ENCODE measurements at places on chromosomes 3 and 15. TPM values are rescaled to one million over a fixed set of nuclear protein-coding genes. Genes with fewer than 3 reads are reported as not detected.

DNA sequence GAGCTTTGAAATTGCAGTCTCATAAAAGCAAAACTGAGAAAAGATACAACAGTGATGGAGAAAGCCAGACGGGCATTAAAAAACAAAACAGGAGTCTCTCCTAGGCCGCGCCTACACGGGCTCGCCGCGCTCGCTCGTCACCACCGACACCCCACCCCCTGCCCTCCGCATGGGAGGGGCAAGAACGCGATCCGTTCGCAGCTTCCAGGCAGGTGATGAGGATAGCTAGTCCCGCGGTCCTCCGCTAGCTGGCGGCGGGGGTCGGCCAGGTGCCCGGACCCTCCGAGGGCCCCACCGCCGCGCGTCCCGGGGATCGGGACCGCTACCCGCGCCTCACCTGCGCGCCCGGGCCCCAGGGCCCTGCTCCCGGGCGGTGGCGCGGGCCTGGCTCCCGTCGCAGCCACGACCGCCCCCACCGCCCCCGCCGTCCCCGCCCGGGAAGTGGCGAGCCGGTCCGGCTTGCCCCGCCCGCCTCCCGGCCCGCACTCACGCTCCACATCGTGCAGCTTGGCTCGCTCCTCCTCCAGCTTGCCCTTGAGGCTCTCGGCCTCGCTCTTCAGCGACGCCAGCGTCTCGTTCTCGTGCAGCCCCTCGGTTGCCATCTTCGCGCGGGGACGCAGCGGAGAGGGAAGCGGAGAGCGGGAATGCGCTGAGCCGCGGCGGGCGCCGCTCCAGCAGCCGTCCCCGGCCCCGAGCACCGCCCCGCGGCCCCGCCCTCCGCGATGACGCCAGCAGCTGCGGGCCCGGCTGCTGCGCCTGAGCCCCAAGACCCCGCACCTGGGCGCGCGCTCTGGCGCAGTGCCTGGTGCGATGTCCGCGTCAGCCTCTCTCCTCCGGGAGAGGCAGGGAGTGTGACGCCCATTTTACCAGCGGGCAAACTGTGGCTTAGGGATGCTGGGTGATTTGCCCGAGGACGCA, 11.7 kb downstream of the GNB5 start:
- H3K27ac ChIP-seq = peak overlapping the region; percentile 80
- H3K36me3 ChIP-seq = no peaks in the 10 kb centered on the region
- H3K4me3 ChIP-seq = peak overlapping the region; percentile 72
- H3K27me3 ChIP-seq = no peaks in the 10 kb centered on the region
- H3K4me1 ChIP-seq = peaks cover 8% of the 10 kb centered on the region

GRCh38 chr3:133670525-133670995, 8.8 kb upstream of the TOPBP1 start:
- no peak for DNase-seq
- no peaks in the 10 kb centered on the region for H3K27me3 ChIP-seq
- peaks cover 15% of the 10 kb centered on the region for H3K4me1 ChIP-seq
- H3K27ac ChIP-seq = no peak overlapping the region

SCAP gene
- 32.3 TPM for total RNA-seq

GRCh38 chr3:129295286-129295685, 16.6 kb downstream of the HMCES start:
- no peak overlapping the region for H3K27ac ChIP-seq
- DNase-seq = no peak
- H3K36me3 ChIP-seq = peaks cover 26% of the 10 kb centered on the region
- H3K27me3 ChIP-seq = no peaks in the 10 kb centered on the region
- H3K4me1 ChIP-seq = no peaks in the 10 kb centered on the region

GRCh38 chr15:92025706-92026270, 172.3 kb downstream of the SLCO3A1 start:
- H3K4me1 ChIP-seq = no peaks in the 10 kb centered on the region
- no peaks in the 10 kb centered on the region for H3K27me3 ChIP-seq
- DNase-seq = no peak

DNA sequence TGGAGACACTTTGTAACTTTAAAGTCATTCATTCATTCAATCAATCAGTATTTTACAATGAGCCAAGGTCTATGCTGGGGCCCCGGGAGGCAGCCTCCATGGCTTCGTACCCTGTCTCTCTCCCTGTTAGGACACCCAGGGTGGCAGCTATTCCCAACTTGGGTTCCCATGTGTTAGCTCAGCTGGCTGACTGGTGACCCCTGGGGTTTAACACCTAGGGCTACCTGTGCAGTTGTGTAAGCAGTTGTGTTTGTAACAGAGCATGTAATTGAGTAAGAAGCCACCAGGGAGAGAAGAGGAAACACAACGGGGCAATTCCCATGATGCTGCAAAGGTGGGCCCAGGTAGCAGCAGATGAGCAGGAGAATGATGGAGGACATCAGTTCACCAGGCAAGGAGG, 132.4 kb downstream of the ADAMTS9 start:
- H3K4me3 ChIP-seq = no peak overlapping the region
- no peaks in the 10 kb centered on the region for H3K27me3 ChIP-seq
- DNase-seq = no peak
- H3K4me1 ChIP-seq = no peaks in the 10 kb centered on the region
- no peak overlapping the region for H3K27ac ChIP-seq

GRCh38 chr3:8790529-8790928, 21.1 kb upstream of the OXTR start:
- no peak overlapping the region for H3K27ac ChIP-seq
- DNase-seq = no peak
- H3K27me3 ChIP-seq = no peaks in the 10 kb centered on the region
- H3K4me3 ChIP-seq = no peak overlapping the region

- H3K36me3 ChIP-seq = no peaks in the 10 kb centered on the region
- no peak for DNase-seq
- no peak overlapping the region for H3K4me3 ChIP-seq
- no peaks in the 10 kb centered on the region for H3K4me1 ChIP-seq
- no peaks in the 10 kb centered on the region for H3K27me3 ChIP-seq
These were observed 71.5 kb downstream of the ZMAT3 start for GRCh38 chr3:179000144-179000543.

- H3K4me3 ChIP-seq = no peak overlapping the region
- no peak overlapping the region for H3K27ac ChIP-seq
- no peaks in the 10 kb centered on the region for H3K4me1 ChIP-seq
- DNase-seq = no peak
These were observed 400.0 kb downstream of the LSAMP start for GRCh38 chr3:116045314-116045713.

DNA sequence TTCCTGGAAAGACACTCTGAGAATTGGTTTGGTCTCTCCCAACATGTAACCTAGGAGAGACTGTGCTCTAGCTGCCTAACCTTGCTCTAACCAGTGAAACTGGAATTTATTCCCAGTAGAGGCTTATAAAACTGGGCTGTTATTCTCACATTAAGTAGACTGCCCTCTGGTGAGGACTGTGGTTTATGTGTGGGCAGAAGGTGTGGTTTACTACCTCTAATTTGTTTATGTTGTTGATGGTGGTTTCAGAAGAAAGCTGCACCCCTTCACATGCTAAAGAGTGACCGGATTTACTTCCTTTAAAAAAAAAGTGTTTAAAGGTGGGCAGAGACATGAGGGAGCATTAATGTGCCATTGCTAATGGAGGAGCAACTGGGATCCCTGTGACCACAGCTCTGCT, 273.2 kb downstream of the MECOM start:
- DNase-seq = no peak
- peak overlapping the region; percentile 78 for H3K27ac ChIP-seq
- no peaks in the 10 kb centered on the region for H3K27me3 ChIP-seq

DNA sequence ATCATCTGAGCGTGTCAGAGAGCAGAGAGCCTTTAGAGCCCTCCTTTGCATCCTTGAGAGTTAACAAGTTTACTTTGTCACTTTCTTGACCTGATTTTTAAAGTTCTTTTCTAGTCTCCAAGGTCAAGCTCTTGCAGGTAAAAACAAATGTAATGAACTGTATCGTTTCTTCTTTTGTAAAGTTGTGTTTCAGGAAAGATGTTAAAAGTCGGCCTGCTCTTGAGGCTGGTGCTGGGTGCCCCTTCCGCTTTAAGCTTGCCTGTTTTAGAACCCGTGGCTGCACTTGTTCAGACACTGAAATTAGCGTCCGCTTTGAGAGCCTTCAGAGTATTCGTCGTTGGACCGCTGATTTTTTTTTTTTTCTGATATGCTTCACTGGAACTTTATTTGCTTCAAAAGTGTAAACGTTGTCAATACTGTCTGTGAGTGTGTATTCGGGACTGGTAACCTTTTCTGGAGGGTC, 52.6 kb upstream of the ULK4 start:
- peak overlapping the region; percentile 84 for H3K4me3 ChIP-seq
- H3K27ac ChIP-seq = peak overlapping the region; percentile 71
- H3K4me1 ChIP-seq = peaks cover 8% of the 10 kb centered on the region
- no peaks in the 10 kb centered on the region for H3K36me3 ChIP-seq

GRCh38 chr15:59828861-59829260, 139.7 kb upstream of the BNIP2 start:
- H3K27me3 ChIP-seq = no peaks in the 10 kb centered on the region
- no peak overlapping the region for H3K4me3 ChIP-seq
- no peaks in the 10 kb centered on the region for H3K4me1 ChIP-seq
- H3K36me3 ChIP-seq = no peaks in the 10 kb centered on the region
- no peak for DNase-seq

DNA sequence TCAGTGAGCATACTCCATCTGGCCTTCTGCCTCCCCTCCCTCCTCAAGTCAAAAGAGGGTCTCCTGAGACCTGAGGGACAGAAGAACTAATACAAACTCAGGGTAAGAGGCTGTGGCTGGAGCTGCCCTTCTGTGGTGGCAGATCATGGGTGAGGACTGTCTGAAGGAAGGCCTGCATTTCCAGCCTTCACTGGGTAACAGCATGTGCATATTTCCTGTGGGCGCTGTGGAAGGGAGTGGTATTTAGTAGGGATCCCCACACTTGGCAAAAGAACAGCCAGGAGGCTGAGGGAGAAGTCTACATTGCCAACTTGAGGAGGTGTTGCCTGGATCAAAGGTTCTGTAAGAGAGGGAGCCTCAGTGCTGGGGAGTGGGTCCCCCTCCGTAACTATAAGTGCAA, 10.1 kb upstream of the ESYT3 start:
- no peaks in the 10 kb centered on the region for H3K4me1 ChIP-seq
- H3K27me3 ChIP-seq = no peaks in the 10 kb centered on the region
- H3K36me3 ChIP-seq = no peaks in the 10 kb centered on the region
- no peak overlapping the region for H3K27ac ChIP-seq
- no peak for DNase-seq
- no peak overlapping the region for H3K4me3 ChIP-seq

GRCh38 chr15:74895830-74896229, 6.0 kb downstream of the MPI start:
- no peaks in the 10 kb centered on the region for H3K4me1 ChIP-seq
- H3K27me3 ChIP-seq = no peaks in the 10 kb centered on the region
- DNase-seq = no peak
- H3K36me3 ChIP-seq = peaks cover 9% of the 10 kb centered on the region
- H3K4me3 ChIP-seq = no peak overlapping the region

CYP1A2 gene
- 0.06 TPM for total RNA-seq

FAM81A gene
- total RNA-seq = 0.76 TPM

OR5K2 gene
- total RNA-seq = not detected

GOLGA8J gene
- total RNA-seq = 0.59 TPM

DNA sequence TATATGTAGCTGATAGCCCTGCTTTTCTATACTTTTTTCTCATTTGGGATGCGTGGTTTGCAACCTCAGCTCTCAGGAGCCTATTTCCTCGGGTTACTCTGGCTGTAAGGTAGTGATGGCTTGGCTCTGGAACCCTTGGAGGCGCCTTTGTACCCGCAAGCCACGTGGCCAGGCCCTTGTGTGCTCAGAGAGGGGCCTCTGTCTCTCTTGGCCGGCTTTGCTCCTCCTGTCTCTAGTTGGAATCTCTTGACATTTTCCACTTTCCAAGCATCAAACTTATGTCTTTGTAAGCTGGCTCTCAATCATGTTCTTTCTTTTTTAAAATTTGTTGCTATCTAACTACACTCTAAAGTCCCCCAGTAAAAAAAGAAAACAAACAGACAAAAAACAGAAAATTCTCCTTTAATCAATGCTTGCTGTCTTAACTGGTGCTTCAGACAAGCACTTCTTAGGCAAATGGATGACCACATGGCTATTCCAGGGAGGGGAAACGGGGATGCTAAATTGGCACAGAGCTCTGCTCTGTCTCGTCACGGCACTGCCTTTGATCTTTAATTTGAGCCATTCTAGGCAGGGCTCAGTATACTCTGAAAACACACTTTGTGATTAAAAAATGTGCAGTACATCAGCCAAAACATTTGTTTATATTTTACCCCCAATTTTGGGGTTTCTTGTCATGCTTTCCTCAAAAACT, 180.4 kb upstream of the NR2E3 start:
- no peaks in the 10 kb centered on the region for H3K36me3 ChIP-seq
- H3K4me3 ChIP-seq = no peak overlapping the region
- DNase-seq = no peak

THRB gene
- total RNA-seq = 6.6 TPM

DNA sequence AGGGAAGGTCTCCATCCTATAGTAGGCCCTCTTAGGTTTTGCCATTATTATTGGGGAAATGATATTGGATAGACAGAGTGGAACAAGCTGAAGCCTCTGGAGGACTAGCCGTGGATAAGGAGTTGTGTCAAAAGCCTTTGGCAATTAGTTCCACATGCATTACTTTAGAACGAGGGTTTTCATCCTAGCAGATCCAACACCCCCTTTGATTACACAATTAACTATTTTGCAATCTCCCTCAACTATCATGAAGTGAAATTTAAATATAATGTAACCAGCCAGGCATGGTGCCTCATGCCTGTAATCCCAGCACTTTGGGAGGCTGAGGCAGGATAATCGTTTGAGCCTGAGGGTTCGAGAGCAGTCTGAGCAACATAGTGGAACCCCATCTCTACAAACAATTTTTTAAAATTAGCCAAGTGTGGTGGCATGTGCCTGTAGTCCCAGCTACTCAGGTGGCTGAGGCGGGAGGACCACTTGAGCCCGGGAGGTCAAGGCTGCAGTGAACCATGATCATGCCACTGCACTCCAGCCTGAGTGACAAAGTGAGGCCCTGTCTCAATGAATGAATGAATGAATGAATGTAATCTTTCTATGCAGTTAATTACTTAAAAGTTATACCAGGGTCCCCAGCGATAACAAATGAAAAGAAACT, 56.8 kb downstream of the PXYLP1 start:
- peaks cover 7% of the 10 kb centered on the region for H3K36me3 ChIP-seq
- H3K4me1 ChIP-seq = no peaks in the 10 kb centered on the region
- DNase-seq = no peak
- no peak overlapping the region for H3K27ac ChIP-seq
- no peak overlapping the region for H3K4me3 ChIP-seq

BCL2A1 gene
- 1.4 TPM for total RNA-seq

DNA sequence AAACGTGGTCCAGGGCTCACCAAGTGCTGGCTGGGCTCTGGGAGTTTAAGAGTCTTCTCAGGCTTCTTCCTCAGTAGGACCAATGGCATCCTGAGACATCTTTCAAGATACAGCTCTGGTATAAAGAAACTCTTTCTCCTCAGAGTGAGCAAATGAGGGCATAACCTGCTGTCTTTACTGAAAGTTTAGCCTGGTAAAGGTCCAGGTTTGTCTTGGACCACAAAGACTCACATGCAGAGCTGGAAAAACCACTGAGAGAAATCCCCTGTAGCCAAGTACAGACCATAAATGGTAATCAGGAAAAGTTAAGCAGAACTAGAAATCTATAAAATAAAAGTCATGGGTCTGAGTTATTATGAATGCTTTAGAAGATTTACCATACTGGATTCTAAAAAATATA, 23.1 kb downstream of the CD47 start:
- no peaks in the 10 kb centered on the region for H3K27me3 ChIP-seq
- DNase-seq = no peak
- H3K36me3 ChIP-seq = no peaks in the 10 kb centered on the region

IGF2BP2 gene
- total RNA-seq = 7.2 TPM

GRCh38 chr3:38616111-38616510, 33.4 kb downstream of the SCN5A start:
- no peak overlapping the region for H3K4me3 ChIP-seq
- DNase-seq = no peak
- no peaks in the 10 kb centered on the region for H3K4me1 ChIP-seq
- H3K27me3 ChIP-seq = no peaks in the 10 kb centered on the region
